Hindlimb muscle (tissue), 1 donor: ENCODE measurements at places on chromosomes 4 and X.

GRCh38 chr4:173288698-173289352 lies 45.3 kb downstream of the HMGB2 start:
- DNase-seq, result no peak

GRCh38 chr4:89469930-89470375 lies 162.4 kb upstream of the GPRIN3 start:
- no peak for DNase-seq

- DNase-seq, result peak; percentile 1
Observed at GRCh38 chr4:134024251-134024650, 177.3 kb downstream of the PABPC4L start.

DNA sequence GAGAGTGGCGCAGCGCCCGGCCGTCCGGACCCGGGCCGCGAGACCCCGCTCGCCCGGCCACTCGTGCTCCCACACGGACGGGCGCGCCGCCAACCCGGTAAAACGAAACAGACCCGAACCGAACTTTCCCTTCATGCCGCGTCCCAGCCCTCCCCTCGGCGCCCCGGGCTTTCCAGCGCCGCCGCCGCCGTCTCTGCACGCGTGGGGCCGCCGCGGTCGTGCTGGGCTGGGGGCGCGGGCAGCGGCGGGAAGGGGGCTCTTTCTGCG lies 222 bp downstream of the SMAD1 start:
- no peak for DNase-seq

GRCh38 chr4:84753321-84753972 lies 170.5 kb downstream of the CDS1 start:
- DNase-seq, result no peak

- DNase-seq, result no peak
Observed at GRCh38 chr4:23839279-23839678, 50.6 kb downstream of the PPARGC1A start.

DNA sequence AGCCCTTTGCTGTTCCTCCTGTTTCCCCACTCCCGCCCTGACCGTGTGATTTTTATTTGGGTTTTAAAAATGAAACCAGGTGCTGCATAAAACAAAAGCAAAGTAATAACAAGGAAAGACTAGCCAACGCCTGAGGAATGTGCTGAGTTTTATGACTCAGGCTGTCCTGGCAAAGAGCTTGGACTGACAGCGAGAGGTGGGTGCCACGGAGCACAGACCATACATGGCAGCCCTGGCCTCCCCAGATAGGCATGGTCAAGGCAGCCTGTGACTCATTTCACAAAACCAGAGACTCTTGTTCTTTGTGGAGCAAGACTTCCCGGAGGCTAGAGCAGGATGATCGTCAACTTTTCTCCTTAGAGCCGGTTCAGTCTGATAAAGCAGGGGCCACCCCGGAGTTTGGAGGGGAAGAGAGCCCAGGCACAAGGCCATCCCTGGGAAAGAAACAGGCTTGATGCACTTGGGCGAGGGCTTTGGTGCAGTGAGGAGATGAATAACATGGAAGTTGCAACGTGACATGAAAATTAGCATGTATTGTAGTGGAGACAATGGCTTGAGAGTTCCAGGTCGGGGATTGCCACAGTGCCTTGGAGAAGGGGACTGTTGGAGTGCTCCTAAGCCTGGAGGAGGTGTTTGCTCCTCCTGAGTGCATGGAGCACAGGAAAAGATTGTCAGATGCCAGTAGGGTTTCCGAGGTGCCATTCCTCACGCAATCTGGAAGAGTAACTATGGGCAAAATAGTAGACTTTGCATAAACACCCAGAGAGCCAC lies 54.8 kb downstream of the C4orf51 start:
- DNase-seq, result peak; percentile 45
